ENCODE measurements at places on chromosomes 3 and 15.

DNA sequence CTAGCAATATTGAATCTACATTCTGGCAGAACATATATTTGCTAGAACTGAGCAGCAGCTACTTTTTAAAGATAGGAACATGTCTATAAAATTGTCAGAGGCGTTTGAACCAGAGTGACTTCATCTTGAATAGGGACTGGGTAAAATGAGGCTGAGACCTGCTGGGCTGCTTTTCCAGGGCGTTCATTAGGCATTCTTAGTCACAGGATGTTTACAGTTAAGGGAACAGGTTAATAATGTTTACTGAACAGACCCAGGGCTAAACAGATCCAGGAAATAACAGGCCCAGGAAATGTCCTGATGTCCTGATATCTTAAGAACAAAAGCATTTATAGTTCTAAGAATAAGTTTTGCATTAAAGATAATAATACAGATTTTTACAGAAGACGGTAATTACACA is 34.5 kb upstream of the B3GALNT1 start:
- DNase-seq, result no peak

DNA sequence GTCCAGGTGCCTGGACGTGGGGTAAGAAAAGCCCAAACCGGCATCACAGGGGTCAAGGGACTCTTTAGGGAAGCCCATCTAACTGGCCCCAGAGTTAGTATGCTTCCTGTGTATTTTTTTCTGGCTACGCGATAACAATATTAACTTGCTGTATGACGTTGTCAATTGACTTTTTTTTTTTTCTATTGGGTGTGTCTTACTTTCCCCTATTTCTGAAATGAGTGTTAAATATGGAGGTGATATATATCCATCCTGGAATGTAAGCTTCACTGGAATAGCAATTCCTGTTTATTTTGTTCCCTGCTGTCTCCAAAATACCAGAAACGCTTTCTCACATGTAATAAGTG is 598 bp upstream of the GMNC start:
- DNase-seq, result no peak

DNA sequence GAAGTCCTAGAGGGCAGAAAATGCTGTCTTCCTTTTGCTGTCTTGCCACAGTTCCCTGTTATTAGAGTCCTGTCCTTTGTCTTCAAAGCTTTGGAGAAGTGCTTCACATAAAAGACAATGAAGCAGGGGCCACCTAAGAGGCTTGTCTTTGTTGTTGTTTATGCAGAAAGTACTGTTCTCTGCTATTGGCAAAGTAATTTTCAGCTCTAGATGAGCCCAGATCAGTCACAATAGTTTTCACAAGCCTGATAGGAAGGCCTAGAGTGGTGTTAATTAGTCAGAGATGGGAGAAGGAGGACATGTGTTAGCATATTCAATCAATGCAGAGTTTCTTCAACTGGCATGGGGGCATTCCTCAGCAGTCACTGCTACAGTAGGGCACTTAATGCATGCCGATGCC is 300.0 kb downstream of the PTPRG start:
- no peak for DNase-seq

DNA sequence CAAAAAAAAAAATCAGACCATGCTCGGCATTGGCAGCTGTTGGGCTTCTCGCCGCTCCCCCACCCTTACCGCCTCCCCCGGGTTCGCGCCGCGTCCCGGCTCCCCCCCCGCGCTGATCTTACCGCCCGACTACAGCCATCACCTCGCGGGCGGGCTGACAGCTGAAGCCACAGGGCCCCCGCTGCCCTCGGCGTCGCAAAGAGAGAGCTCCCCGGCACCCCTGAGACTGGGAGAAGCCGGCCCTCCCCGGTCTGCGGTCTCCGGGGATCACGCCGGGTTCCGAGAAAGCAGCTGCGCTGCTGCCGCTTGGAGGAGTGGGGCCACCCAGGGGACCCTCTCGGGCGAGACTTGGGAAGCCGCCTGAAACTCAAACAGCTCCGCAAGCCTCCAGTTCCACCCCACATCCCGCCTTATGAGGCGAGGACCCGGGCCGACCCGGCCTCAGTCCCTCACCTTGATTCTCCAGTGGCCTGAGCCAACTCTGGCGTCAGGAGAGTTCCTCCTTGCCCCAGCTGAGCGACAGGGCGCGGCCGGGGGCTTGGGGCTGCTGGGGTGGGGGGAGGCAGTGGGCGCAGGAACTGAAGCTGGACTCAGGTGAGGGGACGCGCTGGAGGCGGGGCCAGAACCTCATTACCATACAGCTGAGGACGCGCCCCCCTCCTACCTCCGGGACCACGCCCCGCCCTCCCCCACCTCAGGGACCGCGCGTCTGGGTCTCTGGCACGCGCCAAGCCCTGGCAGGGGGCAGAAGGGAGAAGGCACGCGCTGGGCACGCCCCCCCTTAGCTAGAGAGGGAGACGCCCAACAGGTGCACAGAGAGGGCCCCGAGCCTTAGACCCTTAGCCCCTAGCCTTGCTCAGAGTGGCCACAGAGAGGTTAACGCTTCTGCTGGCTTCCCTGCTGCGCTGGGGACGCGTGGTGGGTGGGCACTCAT is 1.0 kb upstream of the DLL4 start:
- DNase-seq, result no peak

DNA sequence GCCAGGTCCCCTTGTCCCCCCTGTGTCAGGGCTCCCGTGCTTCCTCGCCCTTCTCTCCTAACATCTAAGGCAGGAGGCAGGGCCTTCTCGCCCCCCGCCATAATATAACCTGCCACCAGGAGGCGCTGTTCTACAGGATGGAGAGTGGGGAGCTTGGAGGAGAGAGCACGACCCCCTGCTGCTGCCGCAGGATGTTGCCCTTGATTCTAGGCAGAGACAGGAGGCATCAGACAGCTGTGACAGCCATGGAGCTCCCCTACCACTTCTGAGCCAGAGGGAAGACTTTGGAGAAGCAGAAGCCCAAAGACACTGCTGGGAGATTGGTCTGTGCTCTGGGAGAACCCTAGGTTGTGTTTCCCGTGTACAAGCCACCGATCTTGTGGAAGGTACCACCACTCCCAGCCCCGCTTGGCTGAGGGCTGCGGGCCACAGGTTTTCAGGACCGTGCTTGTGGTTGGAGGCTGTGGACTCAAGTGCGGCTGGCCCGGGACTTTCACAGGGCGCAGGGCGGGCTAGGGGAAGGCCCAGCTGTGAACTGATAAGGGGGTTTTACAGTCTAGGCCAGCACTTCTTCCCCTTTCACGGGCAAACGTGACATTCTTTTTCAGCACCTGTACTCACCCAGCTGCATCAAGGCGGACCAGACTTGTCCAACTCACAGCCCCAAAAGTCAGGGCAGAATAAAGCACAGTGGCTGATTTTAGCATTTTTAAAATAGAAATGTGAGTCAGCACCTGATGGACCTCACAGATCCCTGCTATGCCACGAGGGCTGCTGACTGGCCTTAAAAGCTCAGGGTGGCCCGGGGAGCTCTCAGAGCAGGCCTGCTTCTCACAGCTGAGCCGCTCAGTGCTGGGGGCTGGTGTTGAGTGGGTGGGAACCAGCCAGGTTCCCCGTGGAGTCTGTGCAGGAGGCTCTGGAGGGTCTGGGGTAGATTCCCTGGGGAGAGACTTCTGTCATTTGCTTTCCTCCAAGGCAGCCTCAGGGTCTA is 2.6 kb upstream of the TIGIT start:
- DNase-seq, result peak; percentile 75
